ENCODE measurements at places on chromosomes 7 and 10.

DNA sequence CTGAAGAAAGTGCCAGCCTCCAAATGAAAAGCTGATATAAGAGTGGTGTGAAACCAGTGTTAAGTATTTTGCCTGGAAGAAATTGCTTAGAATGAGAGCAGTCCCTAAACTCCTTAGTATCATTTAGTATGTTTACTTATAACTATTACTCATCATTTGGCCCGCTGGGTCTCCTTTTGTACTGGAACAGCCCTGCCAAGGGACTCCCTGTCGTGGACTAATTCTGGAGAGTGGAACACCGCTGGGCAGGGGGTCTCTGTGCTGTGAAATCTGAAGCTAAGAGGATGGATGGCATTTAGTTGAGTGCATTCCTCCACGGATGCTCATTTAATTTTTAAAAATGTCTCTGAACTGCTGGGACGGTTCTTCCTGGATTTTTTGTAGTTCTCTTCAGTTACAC, 889.9 kb upstream of the C7orf33 start:
- DNase-seq = no peak

DNA sequence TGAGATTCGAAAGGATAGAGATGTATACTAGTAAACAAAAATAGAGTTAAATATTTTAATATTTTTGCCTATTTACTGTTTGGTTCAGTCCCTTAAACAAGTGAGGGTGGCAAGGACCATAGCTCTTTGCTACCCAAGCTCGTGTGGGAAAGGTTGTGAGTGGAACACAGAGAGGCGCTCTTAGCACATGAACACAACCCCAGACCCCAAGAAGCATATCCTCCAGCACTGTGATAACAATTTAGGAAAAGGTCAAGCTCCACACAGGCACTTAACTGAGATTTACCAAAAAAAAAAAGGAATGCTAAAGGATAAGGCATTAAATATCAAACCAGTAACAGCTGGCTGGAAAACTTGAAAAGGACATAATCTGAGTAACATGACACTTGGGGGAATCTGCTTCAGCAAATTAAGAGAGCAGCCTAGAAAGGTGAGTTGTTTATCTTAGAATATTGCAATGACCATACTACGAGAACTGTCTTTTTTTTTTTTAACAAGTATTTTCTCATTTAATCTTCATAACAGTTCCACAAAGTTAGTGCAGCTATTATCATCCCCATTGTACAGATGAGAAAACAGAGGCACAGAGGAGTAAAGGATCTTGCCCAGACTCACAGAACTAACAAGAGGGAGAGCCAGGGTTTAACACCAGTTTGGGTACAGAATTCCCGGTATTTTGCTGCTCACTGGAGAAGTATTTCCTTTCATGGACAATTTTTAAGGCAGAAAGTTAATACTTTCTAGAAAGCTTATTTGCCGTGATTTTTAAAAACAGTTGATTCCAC, 303.5 kb upstream of the AOAH start:
- no peak for DNase-seq

DNA sequence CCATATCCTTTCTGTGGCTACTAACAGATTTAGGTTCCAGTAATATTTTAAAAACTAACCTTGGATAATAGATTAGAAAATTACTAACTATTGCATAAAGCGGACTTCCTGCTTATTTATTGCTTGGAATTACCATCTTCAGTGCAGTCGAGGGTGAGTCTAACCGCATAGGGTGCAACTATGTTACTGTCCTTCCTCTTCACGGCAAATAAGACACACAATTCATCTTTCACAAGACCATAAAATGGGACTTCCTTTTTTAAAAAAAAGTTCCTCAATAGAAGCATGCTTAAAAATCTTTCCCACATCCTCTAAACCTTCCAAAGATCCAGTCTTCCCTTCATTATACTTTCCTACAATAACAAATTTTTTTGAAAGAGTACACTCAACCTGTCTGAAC, 2.1 kb downstream of the SLC25A40 start:
- no peak for DNase-seq

- DNase-seq = peak; percentile 24
Observed at GRCh38 chr7:149422162-149422913, 38.5 kb downstream of the ZNF777 start.

DNA sequence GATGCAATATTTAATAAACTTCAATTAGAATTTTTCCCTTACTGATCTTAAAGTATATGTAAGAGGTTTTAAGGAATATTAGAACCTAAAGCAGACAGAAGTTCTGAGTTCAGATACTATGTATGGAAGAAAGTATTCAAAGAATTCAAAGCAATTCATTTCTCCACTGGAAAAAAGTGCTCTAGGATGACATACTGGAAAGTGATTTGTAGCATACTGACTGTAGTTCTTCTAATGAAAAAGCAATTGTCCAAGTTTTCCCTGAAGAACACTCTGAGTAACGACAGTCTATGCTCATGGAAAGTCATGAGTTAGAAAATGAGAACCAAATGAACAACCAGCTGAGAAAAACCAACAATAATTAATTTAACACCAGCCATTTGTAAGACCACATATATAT, 180.8 kb upstream of the SLC26A5 start:
- no peak for DNase-seq

GRCh38 chr7:27048438-27048837, 47.4 kb downstream of the HOXA1 start:
- no peak for DNase-seq

- DNase-seq = peak; percentile 29
Observed at GRCh38 chr10:122051609-122052385, 62.8 kb downstream of the TACC2 start.

DNA sequence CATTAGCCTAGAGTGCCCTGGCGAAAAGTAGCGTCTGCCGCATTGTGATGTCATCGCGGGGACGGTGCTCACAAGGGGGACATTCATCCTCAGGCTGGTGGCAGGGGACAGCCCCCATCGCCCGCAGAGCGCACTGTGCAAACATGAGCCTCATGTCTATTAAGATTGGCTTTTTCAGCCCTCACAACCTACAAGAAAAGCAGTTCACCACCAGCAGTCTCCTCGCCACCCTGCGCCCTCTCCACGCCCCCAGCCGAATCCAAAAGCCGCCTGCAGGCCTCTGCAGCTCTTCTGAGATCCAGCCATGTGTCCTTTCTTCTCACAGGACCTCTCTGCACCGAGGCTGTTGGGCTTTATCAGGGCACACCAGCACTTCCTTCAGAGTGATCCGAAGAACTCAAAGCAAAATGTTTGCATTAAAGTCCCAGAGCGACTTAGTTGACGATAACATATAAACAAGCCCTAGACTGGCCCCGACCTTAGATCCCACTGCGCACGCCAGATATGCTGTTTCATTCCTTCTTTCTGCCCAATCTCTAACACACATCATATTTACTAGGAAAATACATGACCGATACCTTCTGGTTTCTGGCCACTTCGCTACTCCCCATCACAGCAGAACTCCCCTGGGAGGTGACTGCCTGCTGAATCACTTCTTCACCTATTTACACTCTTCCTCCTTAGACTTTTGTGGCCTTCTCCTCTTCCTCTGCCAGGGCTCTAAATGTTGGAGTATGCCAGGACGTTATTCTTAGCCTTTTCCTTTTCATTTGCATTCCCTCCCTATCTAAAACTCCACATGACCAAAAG, 206.0 kb upstream of the SH2B2 start:
- no peak for DNase-seq

DNA sequence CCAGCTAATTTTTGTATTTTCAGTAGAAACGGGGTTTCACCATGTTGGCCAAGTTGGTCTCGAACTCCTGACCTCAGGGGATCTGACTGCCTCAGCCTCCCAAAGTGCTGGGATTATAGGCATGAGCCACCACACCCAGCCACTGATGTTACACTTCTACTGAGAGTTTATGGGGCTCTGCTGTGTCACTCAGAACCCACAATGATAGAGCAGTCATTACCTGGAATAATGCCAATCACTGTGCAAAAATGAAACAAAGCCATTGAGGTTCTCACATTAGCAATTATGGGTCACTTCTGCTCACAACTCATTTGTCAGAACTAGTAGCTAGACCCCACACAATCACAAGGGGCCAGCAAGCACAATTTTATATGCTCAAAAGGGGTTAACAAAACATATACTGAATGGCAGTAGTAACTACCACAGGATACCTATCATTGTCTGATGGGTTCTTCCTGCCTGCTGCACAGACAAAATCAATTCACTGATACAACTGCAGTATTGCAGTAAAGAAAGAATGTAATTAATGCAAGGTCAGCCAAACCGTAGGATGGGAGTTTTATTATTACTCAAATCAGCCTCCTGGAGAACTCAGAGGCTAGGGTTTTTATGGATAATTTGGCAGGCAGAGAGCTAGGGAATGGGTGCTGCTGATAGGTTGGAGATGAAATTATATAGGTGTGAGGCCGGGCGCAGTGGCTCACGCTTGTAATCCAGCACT, 72.1 kb upstream of the TRIM24 start:
- no peak for DNase-seq

GRCh38 chr7:140478246-140479061, 851 bp downstream of the MKRN1 start:
- no peak for DNase-seq

DNA sequence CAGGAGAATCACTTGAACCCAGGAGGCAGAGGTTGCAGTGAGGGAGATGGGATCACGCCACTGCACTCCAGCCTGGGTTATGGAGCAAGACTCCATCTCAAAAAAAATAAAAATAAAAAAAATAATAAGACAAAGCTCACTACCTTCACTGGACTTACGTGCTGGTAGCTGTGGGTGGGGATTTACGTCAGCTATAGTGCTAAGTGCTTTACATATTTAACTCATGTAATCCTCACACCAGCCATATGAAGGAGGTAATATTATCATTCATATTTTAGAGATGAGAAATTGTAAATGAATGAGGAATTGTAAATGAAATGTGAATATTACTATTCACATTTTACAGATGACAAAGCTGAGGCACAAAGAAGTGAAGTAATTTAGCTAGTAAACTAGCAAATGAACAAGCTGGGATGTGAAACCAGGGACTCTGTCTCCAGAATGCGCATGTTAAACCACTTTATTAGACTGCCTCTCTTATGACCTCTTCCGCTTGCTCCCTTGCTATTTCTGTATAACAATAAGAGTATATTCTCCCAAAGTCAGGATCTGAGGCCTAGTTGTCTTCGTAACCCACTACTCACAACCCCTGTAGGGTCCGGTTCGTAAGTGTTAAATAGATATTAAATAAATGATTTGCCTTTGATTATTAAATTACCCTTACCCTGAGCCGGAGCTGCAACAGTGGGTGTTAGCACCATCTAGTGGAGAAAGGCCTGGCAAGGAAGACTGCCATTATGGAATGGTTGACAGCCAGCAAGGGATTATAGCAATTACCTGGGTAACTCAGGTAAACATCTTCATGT, 70.2 kb downstream of the HTR7 start:
- peak; percentile 6 for DNase-seq

- DNase-seq = no peak
Observed at GRCh38 chr7:44709945-44710596, 38.6 kb upstream of the ZMIZ2 start.

GRCh38 chr7:116653204-116653603, 18.8 kb upstream of the MET start:
- DNase-seq = peak; percentile 44

DNA sequence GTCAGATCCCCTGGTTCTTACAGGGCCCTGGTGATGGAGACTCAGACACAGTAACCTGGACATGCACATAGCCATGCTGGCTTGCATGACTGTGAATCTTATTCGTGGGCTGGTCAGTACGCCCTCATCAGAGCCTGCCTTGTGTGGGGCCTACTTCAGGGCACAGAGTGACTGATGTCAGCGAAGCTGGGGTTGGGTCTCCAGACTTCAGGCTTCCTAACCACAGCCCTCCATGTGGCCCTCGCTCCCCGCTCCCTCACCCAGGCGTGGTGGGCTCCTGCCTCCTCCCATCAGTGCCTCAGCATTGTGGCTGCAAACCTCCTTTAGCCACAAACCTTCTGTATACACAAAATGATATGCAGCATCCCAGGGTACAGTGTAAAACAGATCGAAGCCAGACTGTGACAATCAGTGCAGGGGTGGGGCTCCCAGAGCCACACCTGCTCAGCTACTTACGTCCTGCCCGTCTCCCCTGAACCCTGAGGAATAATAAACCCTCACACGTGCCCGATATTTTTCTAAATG, 7.1 kb upstream of the C10orf105 start:
- no peak for DNase-seq

GRCh38 chr7:66627151-66627681, 1.5 kb upstream of the KCTD7 start:
- DNase-seq = peak; percentile 28

- no peak for DNase-seq
Observed at GRCh38 chr10:113069595-113069994, 119.5 kb downstream of the TCF7L2 start.

DNA sequence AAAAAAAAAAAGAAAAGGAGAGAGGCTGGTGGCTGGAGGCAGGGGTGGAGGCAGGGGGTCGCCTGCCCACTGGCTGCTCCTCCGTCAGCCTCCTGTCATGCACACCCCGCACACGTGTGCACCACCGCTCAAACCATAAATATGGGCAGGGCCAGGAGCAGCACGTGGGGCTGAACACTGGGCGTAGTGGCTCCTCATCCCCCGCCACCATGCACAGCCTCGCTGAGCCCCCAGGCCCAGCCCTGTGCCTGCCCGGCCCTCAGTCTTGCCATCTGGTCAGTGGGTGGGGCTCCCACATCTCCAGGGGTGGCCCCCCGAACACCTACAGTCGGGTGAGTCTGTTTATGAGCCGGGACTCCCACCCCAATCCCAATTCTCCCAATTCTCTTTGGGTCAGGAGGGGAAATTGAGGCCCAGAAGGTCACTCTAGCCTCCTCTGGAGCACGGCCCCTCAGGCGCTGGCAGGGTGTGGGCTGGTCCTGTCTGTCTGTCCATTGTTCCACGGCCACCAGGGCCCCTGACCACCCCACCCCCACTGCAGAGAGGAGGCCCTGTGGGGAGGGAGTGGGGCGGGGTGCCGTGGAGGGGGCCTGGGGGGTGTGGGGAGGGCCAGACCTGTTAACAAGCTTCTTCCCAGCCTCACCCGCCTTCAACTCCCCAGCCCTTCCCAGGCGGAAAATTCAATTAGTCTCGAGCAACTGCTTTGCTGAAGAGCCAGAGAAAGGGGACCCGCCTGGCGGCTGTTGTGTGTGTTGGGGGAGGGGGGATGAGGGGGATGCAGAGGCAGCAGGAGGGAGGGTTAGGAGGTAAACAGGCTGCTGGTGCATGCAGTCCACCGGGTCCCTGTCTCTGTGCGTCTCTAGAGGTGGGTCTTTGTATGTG, 19.5 kb upstream of the GRIFIN start:
- no peak for DNase-seq

DNA sequence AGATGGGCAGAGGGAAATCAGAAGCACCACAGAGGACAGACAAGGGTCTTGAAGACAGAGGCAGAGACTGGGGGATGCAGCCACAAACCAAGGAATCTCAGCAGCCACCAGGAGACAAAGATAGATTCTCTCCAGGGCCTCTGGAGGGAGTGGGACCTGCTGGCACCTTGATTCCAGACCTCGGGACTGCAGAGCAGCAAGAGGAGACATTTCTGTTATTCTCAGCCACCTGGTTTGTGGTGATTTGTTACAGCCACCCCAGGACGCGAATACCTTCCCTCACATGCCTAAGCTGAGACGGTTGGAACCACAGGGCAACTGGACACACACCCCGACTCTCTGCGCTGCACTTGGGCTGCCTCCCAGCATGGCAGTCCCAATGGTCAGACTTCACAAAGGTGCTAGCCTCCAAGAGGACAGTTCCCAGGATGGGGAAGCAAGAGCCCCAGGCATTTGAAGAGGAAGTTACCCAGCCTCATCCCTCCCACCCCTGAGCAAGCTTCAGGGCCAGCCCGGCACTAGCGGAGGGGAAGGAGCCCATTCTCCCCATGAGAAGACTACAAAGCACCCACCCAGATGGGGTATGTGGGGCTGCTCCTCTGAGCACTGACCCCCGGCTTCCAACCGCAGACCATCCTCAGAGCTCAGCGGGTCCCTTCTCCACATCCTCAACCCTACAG, 104.6 kb upstream of the INSIG1 start:
- no peak for DNase-seq
